ENCODE measurements at places on chromosomes 5 and 9.

DNA sequence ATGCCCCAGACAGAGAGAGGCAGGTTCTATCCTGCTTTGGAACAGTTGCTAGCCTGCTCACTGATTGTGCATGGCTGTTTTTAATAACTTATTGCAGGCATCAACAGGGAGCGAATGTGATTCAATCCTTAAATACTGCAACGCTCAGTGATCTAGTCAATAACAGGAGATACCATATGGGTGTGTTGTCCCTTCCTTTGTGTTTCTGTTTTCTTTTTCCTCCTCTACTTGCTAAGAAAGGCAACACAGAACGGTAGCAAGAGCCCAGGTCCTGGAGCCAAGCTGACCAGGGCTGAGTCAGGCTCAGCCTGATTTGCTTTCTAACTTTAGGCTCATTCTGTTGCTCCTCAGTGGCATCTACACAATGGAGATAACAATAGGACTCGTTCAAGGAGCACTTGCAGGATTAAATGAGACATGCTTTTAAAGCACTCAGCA, 98.6 kb upstream of the EQTN start:
- no peak for DNase-seq

- no peak for DNase-seq
Observed at GRCh38 chr5:112656451-112656850, 81.2 kb upstream of the APC start.

GRCh38 chr5:174229514-174230370, 184.2 kb downstream of the NSG2 start:
- no peak for DNase-seq

DNA sequence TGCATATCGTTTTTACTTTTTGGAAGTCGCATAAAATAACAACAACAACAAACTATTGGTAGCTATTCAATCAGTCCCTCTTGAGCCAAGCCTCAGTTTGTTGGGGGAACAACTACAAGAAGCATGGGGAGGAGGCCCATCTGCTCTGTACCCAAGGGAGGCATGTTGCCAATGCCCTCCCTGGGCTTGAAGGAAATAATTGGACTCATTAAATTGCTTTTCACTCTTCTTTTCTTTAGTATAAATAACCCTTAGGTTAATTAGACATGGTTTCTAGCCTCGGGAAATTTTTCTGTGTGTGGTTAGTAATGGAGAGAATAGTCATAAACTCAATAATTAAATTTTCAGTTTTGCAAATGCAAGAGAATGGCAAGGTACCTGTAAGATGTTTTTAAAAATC, 500.7 kb downstream of the TLE4 start:
- DNase-seq, result no peak

DNA sequence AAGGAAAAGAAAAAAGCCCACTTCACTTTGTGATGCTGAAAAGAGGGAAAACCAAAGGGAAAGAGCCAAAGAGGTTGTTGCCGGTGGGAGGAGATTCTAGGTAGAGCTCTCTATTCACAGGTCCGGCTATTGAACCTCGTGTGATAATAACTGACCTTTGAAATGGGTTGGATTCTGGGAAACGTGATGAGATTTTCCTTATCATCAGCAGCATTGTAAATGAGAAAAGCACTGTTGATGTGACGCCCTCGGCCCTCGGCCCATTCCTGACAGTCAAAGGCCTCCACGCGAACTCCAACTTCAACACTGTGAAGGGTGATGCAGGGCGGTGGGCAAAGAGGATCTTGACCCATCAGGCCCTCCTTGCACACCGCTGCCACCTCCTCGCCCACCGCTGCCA, 43.3 kb downstream of the ZCCHC9 start:
- no peak for DNase-seq

- no peak for DNase-seq
Observed at GRCh38 chr5:172632346-172633092, 8.5 kb upstream of the NEURL1B start.

GRCh38 chr9:88991066-88992034, at the start of gene S1PR3:
Gene S1PR3 (plus strand): TSS chr9:88991468. CDS start chr9:89001201, 9,733 bp downstream.
- DNase-seq, result peak; percentile 27

- DNase-seq, result no peak
Observed at GRCh38 chr5:92459654-92460053, 1076.5 kb upstream of the ARRDC3 start.

DNA sequence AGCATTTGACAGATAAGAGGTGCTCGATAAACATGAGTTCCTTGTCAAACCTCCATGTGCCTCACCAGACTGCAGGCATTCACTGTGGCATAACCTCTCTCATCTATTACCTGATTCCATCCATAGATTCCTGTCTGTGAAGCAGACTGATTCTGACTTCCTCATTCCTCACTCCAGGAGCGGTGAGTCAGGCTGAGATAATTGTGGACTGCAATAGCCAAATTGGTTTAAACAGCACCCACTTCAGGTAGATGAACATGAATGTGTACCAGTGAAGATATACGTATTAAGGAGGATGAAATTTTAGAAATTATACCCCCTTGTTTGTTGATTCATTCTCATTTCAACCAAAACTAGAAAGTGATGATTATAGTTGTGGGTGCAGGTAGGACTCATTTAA, 391.2 kb downstream of the HINT1 start:
- no peak for DNase-seq

GRCh38 chr9:38467404-38467803, 43.1 kb upstream of the IGFBPL1 start:
- DNase-seq, result no peak

DNA sequence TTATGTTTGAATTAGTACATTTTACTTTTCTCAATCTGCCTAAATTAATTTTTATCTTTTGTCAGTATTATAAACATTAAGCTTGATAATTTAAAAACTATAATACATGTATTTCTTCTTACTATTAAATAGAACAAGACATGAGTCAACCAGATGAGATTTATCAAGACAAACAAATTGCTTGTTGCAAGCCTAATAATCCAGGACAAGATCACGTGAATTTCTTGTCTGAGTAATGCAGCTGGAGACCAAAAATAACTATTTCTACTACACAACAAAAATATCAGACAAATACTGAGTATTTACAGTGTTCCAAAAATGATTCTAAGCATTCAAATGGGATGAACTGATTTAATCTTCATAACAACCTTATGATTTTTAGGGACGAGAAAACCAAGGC, 339.1 kb upstream of the PRR16 start:
- no peak for DNase-seq

DNA sequence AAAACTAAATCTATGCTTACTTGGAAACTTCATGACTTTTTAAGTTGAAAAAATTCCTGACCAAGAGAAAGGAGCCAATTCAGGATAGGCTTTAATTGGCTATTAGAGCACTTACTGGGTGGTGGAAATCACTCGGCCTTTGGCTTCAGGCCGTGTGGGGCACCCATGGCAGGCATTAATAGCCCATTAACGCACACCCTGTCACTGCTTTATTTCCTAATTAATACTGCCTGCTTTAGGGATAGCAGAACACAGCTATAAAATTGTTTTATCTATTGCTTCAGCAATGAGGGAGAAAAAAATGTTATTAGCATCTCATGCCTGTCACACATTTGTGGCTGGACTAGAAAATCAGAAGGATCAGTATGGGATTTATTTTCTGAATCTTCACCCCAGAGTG, 58.1 kb downstream of the PSAT1 start:
- DNase-seq, result no peak

DNA sequence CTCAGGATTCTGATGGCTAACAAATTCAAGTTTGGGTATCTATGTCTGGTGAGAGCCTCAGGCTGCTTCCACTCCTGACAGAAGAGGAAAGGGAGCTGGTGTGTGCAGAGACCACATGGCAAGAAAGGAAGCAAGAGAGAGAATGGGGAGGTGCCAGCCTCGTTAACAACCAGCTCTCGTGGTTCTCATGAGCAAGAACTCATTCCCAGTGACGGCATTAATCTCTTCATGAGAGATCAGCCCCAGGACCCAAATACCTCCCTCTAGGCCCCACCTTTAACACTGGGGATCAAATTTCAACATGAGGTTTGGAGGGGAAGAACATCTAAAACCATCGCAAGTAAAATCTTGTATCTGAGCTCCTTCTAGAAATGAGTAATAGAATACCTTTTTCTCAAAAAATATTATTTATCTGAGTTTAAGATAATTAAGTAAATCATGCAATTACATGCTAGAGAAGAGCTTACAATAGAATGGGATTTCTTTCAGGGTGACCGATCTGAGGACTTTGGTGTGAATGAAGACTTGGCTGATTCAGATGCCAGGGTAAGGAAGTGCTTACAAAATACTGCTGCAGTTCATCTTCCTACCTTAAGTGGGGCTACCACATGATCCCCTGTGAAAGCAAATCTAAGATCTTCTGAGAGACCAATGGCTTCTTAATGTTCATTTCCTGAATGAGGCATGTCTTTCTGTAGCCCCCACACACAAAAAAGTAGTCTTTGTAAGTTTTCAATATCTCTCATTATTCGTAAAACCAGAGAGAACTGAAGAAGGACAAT, 11.5 kb downstream of the ANXA1 start:
- DNase-seq, result no peak

GRCh38 chr9:87148331-87149104, 201.2 kb upstream of the GAS1 start:
- no peak for DNase-seq

DNA sequence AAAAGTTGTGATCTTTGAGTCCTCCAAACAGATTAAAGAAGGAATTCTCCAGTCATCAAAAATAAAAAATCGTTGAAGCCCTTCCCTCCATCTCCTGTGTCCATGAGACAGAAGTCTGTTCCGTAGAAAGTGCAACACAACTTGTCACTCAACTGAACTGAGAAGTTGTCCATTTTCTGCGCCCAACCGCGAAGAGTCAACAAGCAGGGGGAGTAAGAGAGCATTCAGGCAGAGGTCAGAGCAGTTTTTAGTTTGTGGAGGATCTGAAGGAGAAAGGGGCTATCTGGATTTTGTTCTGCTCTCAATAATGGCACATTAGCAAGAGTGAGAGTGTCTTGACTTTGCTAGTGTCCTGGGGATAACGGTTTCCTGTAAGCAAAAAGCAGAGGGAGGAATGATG, 303.9 kb downstream of the ICE1 start:
- DNase-seq, result no peak

GRCh38 chr9:107355394-107355793, 72.3 kb downstream of the RAD23B start:
- no peak for DNase-seq

DNA sequence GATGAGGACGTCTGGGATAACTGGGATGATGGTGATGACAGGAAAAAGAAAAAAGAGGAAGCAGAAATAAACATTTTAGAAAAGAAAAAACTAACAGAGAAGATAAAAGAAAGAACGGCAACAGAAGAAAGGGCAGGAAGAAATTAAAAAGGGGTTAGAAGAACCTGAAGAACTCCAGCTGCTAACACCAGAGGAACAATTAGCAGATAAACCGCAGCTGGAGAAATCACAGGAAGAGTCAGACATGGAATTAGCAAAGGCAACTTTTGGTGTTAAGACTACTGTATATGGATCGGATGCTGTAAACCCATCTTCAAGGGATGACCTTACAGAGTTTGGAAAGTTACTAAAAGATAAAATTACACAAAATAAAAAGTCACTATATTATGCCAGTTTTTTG, 15.4 kb downstream of the CTSL start:
- no peak for DNase-seq

GRCh38 chr9:36148311-36149051, 11.9 kb downstream of the GLIPR2 start:
- peak; percentile 74 for DNase-seq

DNA sequence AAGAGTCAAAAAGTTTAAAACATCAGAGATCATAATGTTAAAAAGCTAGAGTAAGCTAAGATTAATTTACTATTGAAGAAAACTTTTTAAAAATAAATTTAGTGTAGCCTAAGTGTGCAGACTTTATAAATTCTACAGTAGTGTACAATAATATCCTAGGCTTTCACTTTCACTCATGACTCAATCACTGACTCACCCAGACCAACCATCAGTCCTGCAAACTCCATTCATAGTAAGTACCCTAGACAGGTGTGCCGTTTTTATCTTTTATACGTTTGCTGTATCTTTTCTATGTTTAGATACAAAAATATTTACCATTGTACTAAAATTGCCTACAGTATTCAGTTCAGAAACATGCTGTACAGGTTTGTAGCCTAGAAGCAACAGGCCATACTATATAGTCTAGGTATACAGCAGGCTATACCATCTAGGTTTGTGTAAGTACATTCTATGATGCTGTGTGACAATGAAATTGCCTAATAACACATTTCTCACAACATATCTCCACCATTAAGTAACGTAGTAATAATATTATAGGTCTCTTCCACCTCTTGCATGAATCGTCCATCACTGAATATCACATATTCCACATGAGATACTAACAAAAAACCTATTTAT, 59.2 kb downstream of the MEGF9 start:
- DNase-seq, result no peak

- DNase-seq, result no peak
Observed at GRCh38 chr5:78287833-78288232, 6.7 kb downstream of the AP3B1 start.

DNA sequence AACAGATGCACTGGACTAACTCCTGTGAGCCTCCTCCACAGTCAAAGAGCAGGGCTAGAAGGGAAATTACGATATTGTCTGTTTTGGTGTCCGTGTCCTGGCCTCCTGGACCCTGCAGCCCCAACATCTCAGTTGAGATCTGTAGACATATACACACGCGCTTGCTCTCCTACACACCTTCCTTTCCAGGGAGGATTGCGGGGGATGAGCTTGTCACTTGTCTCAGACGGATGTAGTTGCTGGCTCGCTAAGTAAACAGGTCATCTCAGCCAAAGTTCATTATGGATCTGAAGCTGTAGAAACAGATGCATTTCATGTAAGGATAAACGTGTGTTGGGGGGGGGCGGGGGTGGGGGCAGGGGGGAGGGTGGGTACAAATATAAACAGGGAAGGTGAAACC, 549.3 kb downstream of the CCDC171 start:
- no peak for DNase-seq

DNA sequence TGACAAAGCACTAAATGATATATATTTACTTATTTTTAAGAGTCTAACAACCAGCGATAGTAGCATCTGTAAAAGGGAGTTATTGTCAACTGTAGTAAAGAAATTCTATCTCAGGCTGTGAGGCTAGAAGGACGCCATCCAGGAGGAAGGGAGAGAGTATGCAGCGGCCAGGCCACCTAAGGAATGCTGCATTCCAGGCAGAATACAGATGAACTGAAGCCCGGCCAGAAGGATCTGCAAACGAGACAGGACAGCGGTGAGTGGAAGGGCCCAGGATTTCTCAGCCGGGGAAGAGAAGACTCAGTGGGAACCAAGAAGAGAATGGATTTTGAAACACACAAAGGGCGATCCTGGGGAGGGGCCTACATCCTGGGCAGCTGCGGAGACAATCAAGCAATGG, 7.4 kb downstream of the RETREG1 start:
- DNase-seq, result no peak

- no peak for DNase-seq
Observed at GRCh38 chr9:104092875-104093600, 1.1 kb upstream of the SMC2 start.

GRCh38 chr9:25684321-25684720, 6.1 kb upstream of the TUSC1 start:
- no peak for DNase-seq

DNA sequence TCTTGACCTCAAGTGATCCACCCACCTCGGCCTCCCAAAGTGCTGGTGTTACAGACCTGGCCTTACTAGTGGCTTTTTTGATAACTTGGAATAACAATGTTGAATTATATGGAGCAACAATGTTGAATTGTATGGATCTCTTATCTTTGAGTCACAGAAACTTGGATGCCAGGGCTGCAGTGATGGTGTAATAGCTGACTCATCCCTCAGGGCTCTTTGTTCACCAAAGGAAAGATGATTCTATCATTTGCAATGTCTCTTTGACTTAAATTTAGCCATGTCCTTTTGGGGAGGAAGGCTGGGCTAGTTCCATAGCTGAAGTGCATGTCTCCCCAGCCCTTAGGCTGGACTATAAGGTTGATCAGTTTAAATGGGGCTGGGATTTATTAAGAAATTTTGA, 172.3 kb downstream of the PDZD2 start:
- DNase-seq, result no peak
